ENCODE measurements at places on chromosomes 2 and 18. TPM values are rescaled to one million over a fixed set of nuclear protein-coding genes. Genes with fewer than 3 reads are reported as not detected.

HOXD11 gene
- total RNA-seq, result not detected

SERPINB13 gene
- total RNA-seq, result not detected

- no peak for DNase-seq
- no peak overlapping the region for H3K27ac ChIP-seq
- no peak overlapping the region for H3K4me3 ChIP-seq
- no peaks in the 10 kb centered on the region for H3K36me3 ChIP-seq
- H3K4me1 ChIP-seq, result no peaks in the 10 kb centered on the region
- no peaks in the 10 kb centered on the region for H3K27me3 ChIP-seq
Observed at GRCh38 chr18:59547581-59548182, 149.5 kb downstream of the CCBE1 start.

ZBTB7C gene
- not detected for total RNA-seq

Measured in natural killer cell treated with Interleukin-12 subunit alpha and Interleukin-12 subunit beta and Interleukin-15 and Interleukin-18, amount 100 ng/mL, for 72 hours (primary cell).